Esophagus muscularis mucosa (tissue), 4 donors: ENCODE measurements at places on chromosomes 12 and 14. TPM values are rescaled to one million over a fixed set of nuclear protein-coding genes. Genes with fewer than 3 reads are reported as not detected.

- no peak overlapping the region for H3K27ac ChIP-seq
- DNase-seq = no peak
- no peak overlapping the region for H3K4me3 ChIP-seq
- H3K4me1 ChIP-seq = no peaks in the 10 kb centered on the region
- no peaks in the 10 kb centered on the region for H3K36me3 ChIP-seq
These were observed 34.8 kb downstream of the PTHLH start for GRCh38 chr12:27937768-27938167.

DNA sequence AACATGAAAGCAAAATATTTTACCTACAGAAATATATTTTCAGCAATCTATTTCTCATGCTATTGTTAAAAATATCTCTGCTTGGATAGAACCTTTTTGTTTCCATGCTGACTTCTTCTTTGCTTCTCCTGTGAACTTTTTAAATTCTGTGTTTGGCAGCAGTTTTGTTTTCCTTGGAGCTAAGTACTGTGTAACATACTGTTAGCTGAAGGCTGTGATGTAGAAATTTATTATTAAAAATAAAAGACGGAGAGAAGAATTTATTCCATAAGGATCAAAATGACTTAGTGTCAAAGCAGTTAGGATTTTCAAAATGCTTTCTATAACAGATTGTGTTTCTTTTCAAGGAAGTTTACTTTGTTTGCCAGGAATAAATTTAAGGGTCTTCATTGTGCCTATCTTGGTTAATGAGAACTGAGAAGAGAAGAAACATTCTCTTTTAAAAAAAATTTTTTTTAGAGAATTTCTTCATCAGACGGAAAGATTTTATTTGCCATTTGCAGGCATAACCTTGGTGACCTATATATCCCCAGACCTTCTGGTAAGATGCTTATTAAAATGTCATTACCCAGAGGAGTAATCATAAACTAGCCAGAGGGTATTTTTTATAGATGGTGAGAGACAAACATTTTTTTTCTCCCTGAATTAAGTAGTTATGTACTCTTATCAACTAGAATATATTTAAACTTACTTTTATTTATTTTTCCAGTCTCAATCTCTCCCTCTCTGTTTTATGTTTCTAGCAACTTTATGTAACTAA, 147.1 kb upstream of the SLCO1C1 start:
- DNase-seq = no peak
- peaks cover 27% of the 10 kb centered on the region for H3K4me1 ChIP-seq
- peaks cover 7% of the 10 kb centered on the region for H3K36me3 ChIP-seq

DNA sequence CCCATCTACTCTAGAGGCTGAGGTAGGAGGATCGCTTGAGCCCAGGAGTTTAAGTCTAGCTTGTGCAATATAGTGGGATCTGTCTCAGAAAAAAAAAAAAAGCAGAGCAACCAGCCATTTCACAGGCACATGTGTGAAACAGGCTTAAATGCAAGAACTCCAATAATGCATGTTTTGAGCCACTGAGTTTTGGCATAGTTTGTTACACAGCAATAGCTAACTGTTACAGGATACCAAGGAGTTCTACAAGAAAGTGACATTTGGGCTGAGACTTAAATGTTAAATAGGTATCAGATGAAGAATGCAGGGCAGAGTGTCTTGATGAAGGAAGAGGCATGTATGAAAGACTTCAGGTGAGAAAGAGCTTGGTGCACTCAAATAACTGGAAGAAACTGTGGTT, 240.0 kb upstream of the FOXN3 start:
- H3K4me1 ChIP-seq = peaks cover 18% of the 10 kb centered on the region
- no peaks in the 10 kb centered on the region for H3K27me3 ChIP-seq
- no peak overlapping the region for H3K4me3 ChIP-seq
- DNase-seq = no peak
- H3K36me3 ChIP-seq = no peaks in the 10 kb centered on the region

OTOGL gene
- 2.0 TPM for total RNA-seq

- H3K4me1 ChIP-seq = no peaks in the 10 kb centered on the region
- DNase-seq = no peak
- no peak overlapping the region for H3K27ac ChIP-seq
- H3K4me3 ChIP-seq = no peak overlapping the region
These were observed 31.5 kb downstream of the E2F7 start for GRCh38 chr12:77033658-77034536.

- no peaks in the 10 kb centered on the region for H3K27me3 ChIP-seq
- H3K36me3 ChIP-seq = no peaks in the 10 kb centered on the region
These were observed 179.3 kb downstream of the ADCK1 start for GRCh38 chr14:77979171-77979570.

SSPN gene
- 61.9 TPM for total RNA-seq

- no peaks in the 10 kb centered on the region for H3K27me3 ChIP-seq
- no peaks in the 10 kb centered on the region for H3K4me1 ChIP-seq
- no peak for DNase-seq
- H3K27ac ChIP-seq = no peak overlapping the region
- H3K4me3 ChIP-seq = no peak overlapping the region
- H3K36me3 ChIP-seq = no peaks in the 10 kb centered on the region
These were observed 73.1 kb downstream of the ACADS start for GRCh38 chr12:120798696-120799095.

DNA sequence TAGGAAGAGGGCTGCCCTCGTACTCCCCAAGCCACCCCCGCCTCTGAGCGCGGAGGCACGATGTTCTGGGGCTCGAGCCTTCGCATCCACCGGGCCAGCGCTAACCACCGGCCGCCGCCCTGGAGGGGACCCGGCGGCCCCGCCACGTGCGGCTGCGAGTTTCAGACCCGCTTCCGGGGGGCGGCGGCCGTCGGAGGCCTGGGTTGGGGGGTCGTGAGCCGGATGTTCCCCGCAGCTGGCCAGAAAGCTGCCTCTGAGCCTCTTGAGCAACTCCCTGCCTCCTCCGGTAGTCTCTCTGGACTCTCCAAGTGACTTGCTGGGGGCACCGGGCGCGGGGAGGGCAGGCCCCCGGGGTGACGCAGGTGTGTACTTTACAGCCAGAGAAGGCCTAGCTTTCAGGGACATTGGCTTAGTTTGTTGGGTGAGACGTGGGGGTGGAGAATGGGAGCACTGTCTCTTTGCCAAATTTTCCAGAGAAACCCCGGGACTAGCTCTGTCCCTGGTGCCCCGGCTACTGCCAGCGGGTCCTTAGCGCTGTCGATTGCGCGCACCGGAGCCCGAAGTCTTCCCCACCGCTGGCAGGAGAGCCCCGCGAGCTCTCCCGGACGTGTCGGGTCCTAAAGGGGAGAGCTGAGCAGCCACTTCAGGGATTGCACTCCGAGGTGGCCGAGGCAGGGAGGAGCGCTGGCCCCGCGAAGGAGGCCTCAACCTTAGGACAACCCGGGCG, 15.6 kb downstream of the OTX2 start:
- H3K4me3 ChIP-seq = peak overlapping the region; percentile 9
- no peak overlapping the region for H3K27ac ChIP-seq
- no peaks in the 10 kb centered on the region for H3K27me3 ChIP-seq

- no peaks in the 10 kb centered on the region for H3K36me3 ChIP-seq
- no peak for DNase-seq
- H3K27ac ChIP-seq = no peak overlapping the region
- H3K4me3 ChIP-seq = no peak overlapping the region
These were observed 948.2 kb downstream of the BCL11B start for GRCh38 chr14:98323836-98324235.

TOMM20L gene
- not detected for total RNA-seq

FOXM1 gene
- total RNA-seq = 0.17 TPM

DNA sequence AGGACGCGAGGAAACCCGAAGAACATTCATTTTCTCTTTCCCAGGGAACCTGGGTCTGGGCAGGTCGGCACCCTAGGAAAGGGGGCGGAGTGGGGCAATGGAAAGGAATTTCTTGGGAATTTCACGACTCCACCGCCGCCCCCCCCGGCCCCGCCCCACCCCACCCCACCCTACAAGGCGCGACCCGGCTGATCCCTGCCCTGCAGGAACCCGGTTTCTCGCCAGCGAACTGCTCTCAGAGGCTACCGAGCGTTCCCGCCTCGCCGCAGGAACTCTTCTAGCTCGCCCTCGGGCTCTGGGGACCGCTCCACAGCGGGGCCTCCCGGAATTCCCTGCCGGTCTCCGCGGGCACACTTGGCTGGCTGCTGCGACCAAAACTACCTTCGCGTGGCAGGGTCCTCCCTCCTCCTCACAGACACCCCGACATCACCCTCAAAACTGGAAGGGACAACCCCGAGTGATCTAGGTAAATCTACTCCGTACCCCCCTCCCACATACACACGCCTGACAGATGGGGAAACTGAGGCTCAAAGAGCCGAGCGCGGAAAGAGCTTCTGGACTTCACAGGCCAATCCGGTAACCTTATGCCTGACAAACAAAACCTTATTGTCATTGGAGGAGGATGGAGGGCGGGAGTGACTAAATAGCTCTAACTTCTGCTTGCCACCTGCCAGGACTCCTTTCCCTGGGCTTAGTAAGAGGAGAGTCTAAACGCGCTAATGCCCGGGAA, 785 bp upstream of the ACTN1 start:
- H3K4me3 ChIP-seq = peak overlapping the region; percentile 78
- H3K36me3 ChIP-seq = peaks cover 4% of the 10 kb centered on the region
- no peaks in the 10 kb centered on the region for H3K27me3 ChIP-seq
- H3K27ac ChIP-seq = peak overlapping the region; percentile 97
- DNase-seq = no peak
- peaks cover 64% of the 10 kb centered on the region for H3K4me1 ChIP-seq

GLT8D2 gene
- 10.4 TPM for total RNA-seq

DNA sequence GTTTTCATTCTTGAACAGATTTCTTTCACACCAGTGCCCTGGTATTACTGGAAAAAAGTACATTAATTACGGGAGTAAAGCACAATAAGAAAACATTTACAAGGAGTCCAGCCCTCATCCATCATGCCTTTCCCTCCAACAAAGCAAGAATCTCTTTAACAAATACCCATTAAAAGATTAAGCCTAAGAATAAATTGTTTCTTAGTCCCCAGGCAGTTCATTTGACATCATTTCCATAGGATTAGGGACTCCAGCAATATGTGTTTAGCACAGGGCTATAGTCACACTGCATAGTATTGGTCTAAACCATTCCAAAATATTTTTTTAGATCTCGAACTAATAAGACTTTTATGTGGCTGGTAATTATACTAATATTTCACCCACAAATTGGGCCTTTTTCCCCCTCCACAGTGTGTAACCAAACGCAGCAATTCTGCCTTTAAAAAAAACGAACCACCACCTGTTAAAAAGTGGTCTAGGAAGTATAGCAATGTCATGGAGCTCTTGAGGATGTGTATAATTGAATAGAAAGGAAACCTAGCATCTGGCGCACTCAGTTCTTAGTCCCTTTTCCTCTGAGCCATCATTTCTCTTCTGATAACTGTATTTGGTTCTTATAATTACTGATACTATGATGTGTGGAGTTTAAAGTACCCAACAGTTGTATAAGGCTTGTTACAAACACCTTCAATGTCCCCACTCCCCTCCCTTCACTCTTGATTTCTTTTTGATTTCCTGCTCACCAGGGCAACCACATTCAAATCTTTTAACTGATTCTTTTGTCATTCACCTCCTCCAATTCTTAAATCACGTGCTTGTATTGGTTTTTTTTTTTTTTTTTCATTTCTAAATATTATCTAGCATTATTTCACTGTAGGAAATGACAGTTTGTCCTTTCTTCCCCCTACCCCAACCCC, 138.7 kb downstream of the ETV6 start:
- H3K27me3 ChIP-seq = no peaks in the 10 kb centered on the region
- no peak overlapping the region for H3K4me3 ChIP-seq
- no peaks in the 10 kb centered on the region for H3K36me3 ChIP-seq
- peak overlapping the region; percentile 92 for H3K27ac ChIP-seq

DNA sequence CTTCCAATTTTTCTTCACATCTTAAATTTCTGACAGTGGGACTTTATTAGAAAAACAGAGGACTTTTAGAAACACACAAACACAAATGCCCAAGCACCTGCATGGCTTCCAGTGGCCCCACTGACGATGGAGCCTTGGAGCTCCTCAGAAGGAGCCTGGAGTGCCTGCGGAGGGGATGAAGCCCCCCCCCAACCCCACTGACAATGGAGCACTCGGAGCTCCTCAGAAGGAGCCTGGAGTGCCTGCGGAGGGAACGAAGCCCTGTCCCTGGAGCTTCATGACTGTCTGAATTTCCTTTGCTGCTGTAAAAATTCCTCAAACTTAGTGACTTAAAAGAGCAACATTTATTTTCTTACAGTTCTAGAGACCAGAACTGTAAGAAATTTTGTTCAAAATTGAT, 80.1 kb upstream of the VRK1 start:
- H3K36me3 ChIP-seq = no peaks in the 10 kb centered on the region
- H3K4me3 ChIP-seq = no peak overlapping the region
- H3K27me3 ChIP-seq = no peaks in the 10 kb centered on the region
- H3K27ac ChIP-seq = no peak overlapping the region
- peaks cover 11% of the 10 kb centered on the region for H3K4me1 ChIP-seq

- H3K36me3 ChIP-seq = no peaks in the 10 kb centered on the region
- no peaks in the 10 kb centered on the region for H3K27me3 ChIP-seq
- no peak for DNase-seq
- H3K4me1 ChIP-seq = no peaks in the 10 kb centered on the region
These were observed 227.4 kb downstream of the SUDS3 start for GRCh38 chr12:118603610-118604361.

PRB2 gene
- total RNA-seq = not detected

PAX9 gene
- 0.57 TPM for total RNA-seq

GRCh38 chr14:31752867-31753661, 191.9 kb downstream of the NUBPL start:
- no peak overlapping the region for H3K4me3 ChIP-seq
- no peak for DNase-seq
- no peaks in the 10 kb centered on the region for H3K4me1 ChIP-seq
- H3K36me3 ChIP-seq = no peaks in the 10 kb centered on the region

DNA sequence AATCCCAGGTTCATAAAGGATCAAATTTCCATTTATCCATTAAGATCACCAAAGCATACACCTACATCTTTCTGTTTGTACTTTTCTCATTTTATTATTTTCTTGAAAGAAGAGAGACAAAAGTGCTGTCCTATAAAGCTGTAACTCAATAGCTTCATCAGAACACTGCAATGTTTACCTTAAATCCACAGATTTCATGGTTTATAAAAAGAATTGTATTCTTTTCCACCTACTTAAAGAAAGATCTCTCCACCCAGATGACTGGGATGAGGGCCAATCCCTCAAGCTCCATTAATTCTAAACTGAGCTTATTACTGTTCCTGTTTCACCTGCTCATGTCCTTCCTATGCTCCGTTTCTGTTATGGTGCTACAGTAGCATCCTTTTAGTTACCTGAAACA, 470.6 kb downstream of the BCAT1 start:
- no peaks in the 10 kb centered on the region for H3K36me3 ChIP-seq
- DNase-seq = no peak
- H3K4me1 ChIP-seq = no peaks in the 10 kb centered on the region
- H3K4me3 ChIP-seq = no peak overlapping the region
- no peaks in the 10 kb centered on the region for H3K27me3 ChIP-seq

CLEC9A gene
- total RNA-seq = not detected
